Right renal cortex interstitium (tissue), 3 donors: ENCODE measurements at places on chromosomes 12 and 14.
A peak's percentile ranks its signal among the peaks of the same experiment; 100 is the strongest.

DNA sequence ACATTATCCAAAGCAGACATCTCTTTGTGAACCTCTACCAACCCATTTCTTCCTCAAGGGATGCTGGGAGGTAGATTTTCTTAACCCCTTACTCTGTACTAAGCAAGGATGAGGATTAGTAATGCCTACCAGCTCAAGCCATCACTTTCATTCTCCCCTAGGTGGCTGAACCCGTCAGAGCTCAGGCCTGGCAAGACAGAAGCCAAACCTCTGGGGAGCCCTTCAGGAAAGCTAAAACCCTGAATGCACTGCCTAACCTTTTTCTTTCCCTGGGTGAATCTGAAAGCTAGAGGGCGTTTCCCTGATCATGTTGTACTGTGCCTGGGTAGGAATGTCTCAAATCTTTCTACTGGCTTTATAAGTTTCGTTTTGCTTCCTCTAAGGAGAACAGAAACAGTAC, 617.3 kb downstream of the RPL10L start:
- DNase-seq = no peak

DNA sequence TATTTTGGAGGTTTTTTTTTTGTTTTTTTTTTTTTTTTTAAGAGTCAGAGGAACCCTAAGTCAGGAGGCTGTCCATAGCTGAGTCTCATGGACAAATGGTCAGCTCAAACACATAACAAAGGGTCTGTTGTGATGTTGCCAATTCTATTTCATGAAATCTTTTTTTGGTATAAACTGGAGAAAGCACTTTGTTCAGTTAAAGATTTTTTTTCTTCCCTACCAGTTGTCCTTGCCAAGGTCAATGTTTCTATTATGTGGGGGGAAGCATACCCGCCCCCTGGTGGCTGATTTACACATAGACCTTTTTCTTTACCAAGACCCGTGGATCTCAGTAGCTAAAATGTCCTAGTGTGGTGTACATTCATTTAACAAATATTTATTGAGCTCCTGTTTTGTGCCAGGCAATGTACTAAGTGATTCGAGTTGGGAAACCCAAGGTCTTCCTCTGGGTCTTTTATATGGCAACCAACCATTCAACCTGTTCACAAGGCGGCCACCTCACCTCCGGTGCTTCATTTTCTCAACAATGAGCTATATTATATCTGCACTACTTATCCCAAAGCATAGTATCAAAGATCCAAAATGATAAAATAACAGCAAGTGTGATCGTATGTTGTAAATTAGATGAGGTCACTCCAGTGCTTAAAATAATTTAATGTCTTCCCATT, 214.5 kb downstream of the PAH start:
- no peak for DNase-seq

DNA sequence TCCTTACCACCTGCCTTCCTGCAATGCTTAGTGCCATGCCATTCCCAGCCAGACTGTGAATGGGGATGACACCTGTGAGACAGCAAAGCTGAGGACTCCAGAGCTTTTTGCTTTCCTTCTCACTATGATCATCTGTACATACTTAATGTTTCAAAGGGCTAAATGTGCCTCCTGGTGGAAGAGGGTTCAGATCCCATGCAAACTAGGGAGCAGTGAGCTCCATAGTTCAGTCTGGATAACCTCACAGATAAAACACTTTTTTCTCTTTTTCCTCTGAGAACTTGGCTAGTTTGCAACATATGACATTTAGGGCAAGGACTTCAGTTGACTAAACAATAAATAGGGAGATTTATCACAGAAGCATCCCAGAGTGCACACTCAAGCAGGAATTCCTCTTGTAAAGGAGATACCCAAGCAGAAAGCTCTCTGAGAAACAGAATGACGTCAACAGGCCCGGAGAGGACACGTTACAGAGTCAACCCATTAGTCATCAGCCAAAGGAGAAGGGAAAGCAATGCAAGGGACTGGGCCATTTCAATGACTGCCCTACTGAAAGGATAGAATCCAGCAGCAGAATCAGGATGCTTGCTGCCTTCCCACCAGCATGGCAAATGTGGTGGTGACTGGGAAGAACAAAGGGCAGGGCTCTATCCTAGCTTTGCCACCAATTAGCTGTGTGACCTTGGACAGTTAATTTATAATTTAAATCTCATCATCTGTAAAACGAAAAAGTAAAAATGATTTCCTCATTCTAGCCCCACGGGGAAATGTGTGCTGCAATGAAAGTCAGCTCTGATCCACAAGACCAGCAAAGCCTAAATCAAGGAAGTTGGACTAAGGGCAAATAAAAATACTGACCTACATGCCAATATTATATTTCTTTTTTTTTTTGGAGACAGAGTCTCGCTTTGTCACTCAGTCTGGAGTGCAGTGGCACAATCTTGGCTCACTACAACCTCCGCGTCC, 80.8 kb upstream of the ACTN1 start:
- no peak for DNase-seq

DNA sequence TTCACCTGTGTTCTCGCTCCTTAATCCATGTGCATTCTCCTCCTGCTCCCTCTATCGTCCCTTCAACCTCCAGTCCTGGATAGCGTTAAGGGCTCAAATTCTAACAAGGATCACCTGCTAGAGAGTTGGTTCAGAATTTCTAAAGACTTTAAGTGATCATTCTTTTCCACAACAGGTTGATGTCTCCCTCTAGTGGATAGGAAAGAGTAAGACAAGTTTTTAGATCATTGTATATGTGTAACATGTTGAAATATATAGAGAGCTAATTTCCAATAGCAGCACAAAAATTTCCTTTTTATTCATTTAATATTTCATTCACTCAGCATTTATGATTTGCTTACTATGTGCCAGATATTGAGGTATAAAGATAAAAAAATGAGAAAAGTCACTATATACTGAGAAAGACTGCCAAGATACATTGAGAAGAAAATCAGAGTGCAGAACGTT, 9.3 kb upstream of the ESR2 start:
- DNase-seq = no peak

GRCh38 chr14:77026930-77027537, 1.5 kb downstream of the IRF2BPL start:
- DNase-seq = no peak

DNA sequence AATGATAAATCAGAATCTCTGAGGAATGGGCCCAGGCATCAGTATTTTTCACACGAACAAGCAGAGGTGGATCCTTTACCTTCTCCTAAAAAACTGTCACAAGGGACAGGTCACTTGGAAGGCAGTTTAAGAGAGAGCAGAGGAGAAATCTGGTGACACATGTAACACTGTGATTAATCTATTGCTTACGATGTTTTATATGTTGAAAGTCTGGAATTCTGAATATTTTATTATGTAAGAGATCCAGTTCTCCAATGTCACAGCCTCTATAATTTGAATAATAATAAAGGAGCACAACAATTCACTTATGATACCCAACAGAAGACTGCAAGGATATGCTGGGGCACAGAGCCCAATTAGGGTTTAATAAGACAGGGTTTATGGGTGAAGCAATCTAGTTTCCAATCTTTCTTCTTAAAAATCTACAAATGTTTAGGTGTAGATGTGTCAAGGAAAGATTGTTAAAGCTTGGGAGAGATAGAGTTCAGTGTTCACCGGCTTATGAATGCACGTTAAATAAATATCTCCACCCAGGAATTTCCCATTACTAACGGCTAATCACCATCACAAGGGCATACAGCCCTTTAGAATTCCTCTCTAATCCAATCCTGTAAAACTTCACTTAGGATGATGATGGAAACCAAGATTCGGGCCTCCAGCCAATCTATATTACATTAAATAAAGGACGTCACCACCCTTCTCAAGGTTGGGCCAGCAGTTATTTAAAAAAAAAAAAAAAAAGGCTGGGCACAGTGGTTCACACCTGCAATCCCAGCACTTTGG, 23.4 kb downstream of the DUSP16 start:
- no peak for DNase-seq

DNA sequence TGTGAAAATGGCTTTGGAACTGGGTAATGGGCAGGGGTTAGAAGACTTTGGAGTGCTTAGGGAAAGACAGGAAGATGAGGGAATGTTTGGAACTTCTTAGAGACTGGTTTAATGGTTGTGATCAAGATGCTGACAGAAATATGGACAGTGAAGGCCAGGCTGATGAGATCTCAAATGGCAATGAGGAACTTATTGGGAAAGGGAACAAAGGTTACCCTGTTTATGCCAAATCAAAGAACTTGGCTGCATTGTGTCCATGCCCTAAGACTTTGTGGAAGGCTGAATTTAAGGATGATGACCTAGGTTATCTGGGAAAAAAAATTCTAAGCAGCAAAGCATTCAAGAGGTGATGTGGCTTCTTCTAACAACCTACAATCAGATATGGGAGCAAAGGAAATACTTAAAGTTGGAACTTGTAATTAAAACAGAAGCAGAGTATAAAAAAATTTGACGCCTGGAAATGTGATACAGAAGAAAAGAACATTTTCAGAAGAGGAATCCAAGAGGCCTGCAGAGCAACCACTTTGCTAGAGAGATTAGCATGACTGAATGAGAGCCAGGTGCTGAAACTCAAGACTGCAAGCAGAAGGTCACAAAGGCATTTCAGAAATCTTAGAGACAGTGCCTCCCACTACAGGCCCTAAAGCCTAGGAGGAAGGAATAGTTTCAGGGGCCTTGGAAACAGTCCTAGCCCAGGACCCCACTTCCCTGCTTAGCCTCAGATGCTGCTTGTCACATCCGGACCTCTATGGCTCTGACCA, 65.6 kb upstream of the FLRT2 start:
- DNase-seq = no peak

- no peak for DNase-seq
These were observed 37.8 kb downstream of the PHETA1 start for GRCh38 chr12:111330800-111331752.

- DNase-seq = no peak
These were observed 27.7 kb downstream of the FBLN5 start for GRCh38 chr14:91919814-91920213.

DNA sequence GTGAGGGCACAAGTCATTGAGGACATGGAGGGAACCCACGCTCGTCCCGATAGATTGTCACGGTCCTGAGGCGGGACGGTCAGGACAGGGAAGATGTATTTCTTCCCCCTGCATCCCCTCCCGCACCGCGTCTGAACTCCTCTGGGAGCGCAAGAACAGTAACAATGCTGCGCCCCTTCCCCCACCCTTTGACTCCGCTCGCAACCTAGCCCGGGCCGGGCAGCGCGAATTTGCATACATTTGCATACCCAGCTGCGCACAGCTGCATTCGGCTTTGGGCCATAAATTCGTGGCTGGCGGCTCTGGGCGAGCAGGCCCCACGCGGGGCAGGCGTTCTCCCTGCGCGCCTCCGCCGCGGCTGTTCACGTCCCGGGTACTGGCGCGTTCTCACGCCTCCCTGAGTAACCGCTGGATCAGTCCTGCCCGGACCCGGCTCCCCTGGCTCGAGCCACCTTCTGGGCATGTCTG, 29.0 kb upstream of the SMUG1 start:
- no peak for DNase-seq

DNA sequence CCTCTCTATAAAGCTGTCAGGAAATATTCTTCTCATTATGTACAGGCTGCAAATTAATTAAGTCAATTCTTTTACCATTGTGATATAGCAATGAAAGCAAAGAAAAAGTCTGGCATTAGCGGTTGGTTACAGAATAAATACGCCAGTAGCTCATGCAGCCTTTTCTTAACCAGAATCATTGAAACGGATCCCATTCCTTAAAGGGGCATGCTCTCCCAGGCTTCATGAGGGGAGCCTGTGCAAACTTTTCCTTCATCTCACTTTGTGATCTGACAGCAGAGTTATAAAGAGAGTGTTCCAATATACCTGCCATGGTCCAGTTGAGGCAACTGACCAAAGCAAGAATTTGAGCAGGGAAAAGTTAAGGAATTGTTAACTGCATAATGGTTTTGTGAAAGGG, 337.7 kb downstream of the EMP1 start:
- no peak for DNase-seq

- no peak for DNase-seq
These were observed 25.7 kb downstream of the JKAMP start for GRCh38 chr14:59510001-59510400.

GRCh38 chr12:93990832-93991803, 157.3 kb upstream of the PLXNC1 start:
- DNase-seq = peak; percentile 50

DNA sequence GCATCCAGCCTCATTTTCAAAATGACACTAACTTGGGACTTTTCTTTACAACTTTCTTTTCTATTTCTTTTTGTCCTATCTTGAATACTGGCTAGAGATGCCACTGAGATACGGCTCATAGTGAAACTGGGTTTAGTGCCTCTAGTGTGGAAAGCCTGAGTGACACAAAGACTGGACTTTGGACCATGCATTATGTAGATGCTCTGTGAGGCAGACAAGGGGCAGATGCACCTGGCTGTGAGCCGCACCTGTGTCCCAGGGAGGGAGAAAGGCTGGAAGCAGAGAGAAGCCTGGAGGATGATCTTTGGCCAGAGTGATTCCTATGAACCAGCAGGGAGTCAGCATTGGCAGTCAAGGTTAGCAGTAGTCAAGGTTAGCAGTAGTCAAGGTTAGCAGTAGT, 852.3 kb upstream of the TMEM132C start:
- no peak for DNase-seq

GRCh38 chr12:31122481-31122880, 48.8 kb downstream of the DDX11 start:
- DNase-seq = no peak

DNA sequence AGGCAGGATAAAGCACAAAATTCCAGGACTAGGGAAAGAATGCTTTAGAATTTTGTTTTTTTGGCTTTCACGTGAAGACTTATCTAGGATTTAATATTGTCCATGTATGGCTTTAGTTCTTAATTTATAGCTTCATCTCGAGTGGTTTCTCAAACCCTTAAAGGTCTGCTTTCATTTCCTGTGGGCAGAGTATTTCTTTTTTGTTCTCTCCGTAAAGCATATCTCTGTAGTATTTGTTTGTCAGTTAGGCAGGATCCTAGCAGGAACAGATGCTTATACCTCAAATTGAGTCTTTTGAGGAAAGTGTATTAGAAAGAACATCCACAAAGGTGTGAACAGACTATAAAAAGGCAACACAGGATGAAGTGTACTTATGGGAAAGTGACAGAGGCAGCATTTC, 697.1 kb upstream of the SEL1L start:
- no peak for DNase-seq

DNA sequence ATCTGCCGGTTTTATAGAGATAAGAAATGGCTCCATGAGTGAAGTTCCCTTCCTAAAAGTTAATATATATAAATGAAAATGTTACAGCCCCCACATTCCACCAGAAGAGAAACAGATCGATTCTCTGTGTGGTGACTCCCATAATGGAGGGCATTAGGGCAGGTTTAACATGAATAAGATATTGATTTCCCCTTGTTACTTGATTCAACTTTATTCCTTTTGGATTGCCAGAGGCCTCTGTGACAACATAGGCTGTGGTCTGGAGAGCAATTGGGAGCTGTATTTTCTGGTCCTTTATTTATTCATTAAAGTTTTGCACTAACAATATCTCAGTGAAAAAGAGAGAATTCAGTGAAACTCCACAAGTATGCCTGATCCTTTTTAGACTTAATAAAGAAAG, 125.2 kb upstream of the CCDC196 start:
- DNase-seq = no peak
